ENCODE measurements at places on chromosomes 2 and 18.

DNA sequence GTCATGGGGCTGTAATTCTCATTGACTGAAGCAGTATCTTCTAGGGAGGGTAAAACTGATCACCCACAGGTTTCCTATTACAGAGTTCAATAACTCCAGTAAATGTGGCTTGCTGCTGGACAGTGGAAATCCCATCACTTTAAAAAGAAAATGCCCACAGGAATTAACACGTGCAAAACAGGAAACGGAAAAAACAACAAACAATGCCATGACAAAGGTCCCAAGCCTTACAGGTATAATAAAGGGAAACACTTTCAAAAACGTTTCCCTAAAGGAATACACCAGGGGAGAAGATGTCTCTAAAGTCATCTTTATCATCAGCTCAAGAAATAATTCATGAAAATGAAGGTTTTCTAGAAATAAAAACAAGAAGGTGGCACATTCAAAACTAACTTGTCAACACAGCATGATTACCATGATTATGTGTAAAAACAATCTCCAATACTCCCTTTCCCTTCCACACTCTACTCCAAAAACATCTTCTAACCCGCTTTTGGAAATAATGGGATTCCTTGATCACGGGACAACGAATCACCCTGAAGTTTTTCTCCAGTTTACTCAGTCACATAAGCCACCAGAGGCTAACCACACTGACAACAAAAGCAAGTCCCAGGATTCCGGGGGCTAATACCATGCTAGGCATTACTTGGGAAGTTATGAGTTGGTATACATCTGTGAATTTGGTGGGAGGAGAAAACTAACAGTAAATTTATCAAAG is 167.9 kb downstream of the TCF4 start:
- no peak for DNase-seq

GRCh38 chr18:28065031-28065792 is 111.7 kb downstream of the CDH2 start:
- no peak for DNase-seq

DNA sequence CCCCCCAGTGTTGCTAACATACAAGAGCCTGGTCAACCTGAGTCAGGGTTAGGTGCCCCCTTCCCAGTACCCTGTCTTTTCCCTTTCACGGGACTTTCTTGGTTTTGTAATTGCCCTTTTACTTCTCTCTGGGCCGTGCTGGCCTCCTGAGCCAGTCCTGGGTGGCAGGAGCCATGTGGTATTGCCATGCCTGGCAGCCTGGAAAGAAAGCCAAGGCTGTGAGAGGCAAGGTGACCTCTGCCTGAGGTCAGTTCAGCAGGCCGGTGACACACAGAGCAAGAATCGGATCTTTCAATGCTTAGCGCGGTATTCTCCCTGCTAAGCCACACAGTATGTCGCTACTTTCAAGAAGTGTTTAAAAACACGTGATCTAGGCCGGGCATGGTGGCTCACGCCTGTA is 52.3 kb downstream of the C18orf63 start:
- no peak for DNase-seq

DNA sequence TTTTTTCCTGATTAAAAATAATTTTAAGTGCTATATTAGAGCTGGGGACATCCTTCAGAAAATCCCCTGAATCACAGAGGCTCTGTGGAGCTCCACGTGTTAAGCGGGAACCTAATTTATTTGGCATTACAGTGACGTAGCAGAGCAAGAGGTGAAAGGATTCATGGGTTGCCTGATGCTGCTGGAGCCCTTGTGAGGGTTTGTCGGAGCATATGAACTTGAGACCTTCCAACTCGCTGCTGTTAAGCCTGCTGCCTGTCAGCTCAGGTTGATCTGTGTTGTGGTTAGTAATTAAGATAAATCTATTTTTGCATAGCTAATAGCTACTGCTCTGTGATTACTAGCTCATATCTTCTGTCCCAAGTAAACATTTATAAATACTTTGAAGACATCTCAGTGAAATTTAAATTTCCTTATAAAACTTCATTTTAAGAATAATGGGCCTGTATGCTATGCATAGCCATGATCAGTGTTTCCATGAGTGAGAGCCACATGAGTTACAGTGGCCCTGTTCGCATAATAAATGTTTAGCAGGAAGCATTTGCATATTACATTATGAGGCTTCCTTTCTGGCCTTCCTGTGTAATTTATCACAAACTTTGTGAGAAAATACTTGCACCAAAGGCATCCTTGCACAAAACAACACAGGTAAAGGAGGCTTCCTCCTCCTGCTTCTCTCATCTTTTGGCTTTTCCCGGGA is 438.9 kb downstream of the PTPRM start:
- no peak for DNase-seq

DNA sequence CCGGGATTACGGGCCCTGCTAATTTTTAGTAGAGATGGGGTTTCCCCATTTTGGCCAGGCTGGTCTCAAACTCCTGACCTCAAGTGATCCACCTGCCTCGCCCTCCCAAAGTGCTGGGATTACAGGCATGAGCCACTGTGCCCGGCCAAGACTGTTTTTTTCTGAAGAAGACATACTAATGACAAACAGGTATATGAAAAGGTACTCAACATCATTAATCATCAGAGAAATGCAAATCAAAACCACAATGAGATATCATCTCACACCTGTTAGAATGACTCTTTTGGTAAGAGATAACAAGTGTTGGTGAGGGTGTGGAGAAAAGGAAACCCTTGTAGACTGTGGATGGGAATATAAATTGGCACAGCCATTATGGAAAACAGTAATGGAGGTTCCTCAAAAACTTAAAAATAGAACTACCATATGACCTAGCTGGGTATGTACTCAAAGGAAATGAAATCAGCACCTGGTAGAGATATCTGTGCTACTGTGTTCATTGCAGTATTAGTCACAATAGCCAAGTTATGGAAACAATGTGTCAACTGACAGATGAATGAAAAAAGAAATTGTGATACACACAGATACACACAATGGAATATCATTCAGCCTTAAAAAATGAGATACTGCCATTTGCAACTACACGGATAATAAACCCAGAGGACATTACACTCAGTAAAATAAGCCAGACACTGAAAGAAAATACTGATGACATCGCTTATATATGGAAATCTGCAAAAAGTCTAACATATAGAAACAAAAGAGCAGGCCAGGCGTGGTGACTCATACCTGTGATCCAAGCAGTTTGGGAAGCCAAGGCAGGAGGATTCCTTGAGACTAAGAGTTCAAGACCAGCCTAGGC is 20.8 kb downstream of the SOS1 start:
- no peak for DNase-seq

DNA sequence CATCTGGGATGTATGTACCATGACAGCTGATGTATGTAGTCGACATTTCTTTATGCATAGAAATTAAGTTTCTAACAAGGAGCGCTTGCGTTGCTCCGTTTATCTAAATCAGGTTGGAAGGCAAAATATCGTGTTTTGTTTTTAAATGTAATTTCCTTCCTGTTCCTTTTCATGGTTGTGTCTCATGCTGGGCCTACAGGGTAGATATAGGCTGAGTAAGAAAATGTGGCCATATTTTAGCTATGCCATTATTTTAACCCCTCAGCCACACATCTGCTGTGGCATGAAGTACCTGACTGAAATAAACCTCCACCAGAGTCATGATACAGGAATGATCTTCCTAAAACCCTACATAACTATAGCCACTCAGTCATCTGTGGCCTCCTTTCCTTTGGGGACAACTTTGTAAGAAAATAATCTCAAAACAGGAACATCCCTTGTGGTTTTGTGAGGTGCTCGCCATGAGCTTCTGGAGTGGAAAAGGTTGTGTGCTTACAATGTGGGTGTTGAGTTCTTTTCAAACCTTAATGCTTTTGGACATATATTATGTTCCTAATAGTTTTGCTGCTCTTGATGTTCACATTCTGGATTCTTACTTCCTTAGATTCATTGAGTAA is 214.3 kb downstream of the FAM210A start:
- no peak for DNase-seq

DNA sequence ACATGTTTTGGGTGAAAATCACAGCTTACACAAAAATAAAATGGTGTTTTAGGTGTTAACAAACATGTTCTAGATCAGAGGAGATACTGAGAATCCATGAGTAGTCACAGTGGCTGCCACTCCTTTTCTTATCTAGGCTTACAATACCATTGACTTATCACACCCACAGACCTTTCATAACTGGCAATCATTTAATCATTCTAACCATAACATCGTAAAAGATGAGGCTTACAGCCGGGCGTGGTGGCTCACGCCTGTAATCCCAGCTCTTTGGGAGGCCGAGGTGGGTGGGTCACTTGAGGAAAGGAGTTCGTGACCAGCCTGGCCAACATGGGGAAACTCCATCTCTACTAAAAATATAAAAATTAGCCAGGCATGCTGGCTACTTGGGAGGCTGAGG is 18.8 kb upstream of the SERPINB5 start:
- no peak for DNase-seq

GRCh38 chr2:172442072-172442895 is 14.9 kb downstream of the ITGA6 start:
- peak; percentile 56 for DNase-seq

DNA sequence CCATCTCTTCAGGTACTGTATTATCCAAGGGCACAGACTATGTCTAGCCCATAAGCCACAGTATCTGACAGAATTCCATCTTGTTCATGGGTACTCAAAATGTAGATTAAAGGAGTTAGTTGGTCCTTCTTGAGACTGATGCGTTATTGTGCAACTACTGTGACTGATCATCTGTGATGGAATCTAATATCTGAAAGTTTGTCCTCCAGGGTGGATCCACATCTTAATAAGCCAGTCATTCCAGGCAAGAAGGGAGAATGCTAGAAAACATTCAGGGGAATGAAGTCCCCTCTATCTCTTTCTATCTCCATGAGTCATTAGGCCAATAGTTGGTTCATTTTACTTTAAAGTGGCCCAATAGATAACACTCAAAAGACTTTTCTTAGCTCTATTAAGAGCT is 252.6 kb downstream of the EXOC6B start:
- DNase-seq = no peak

DNA sequence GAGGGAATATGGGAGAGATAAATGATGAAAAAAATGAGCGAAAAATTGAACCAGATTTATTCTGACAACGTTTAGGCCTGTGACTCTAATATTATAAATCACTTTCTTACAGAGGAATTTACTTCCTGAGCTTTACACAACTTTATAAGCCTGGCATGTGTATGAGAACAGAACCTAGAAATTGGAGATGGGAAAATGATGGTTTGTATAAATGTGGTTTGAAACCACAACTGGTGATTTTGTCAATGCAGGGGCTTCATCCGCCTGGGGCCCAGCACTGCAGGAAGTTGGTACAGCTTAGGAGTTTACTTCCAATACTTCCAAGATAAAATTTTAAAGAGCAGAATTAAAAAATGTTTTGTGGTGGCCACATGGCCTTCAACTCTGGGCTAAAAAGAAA is 82.3 kb downstream of the VAPA start:
- no peak for DNase-seq

GRCh38 chr2:179240481-179241451 is 23.9 kb downstream of the SESTD1 start:
- no peak for DNase-seq

DNA sequence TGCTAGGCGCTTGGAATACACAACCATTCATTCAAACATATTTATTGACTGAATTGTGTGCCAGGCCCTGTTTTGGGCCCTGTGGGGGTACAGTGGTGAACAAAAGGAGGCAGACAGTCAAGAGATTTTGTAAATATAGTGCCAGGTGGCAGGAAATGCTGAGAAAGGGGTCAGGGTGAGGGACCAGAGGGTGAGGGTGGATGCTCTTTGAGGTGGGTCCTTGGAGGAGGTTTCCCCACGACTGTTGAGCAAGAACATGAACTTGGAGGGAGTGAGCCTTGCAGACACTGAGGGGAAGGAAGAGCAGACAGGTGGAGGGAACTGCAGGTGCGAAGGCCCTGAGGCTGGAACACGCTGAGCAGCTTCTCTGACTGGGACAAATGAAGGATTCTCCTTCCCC is 40.7 kb downstream of the ODC1 start:
- no peak for DNase-seq

- DNase-seq = no peak
Observed at GRCh38 chr2:178392215-178392614, 58.8 kb downstream of the PRKRA start.

DNA sequence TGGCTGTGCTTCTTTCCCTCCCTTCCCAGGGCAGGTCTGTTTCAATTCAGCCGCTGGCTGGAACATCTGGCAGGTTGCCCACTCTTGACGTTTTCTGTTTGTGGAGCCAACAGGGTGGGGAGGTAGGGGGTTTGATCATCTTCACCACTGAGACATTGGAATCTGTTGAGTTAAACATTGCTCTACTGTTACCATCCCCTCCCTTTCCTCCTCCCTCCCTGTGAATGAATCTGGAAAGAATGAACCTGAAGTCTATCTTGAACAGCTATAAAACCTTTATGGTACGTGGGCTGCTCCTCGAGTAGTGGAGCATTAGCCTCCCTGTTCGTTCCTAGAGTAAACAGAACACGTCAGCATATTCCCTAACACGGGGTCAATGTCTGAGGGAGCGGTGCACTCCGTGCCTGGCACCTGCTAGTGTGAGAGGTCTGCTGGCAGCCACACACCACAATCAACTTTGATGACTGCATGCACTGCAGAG is 249.9 kb upstream of the RBBP8 start:
- DNase-seq = no peak
